ENCODE measurements at places on chromosomes 1 and 21. TPM values are rescaled to one million over a fixed set of nuclear protein-coding genes. Genes with fewer than 3 reads are reported as not detected.
A peak's percentile ranks its signal among the peaks of the same experiment; 100 is the strongest.

- peak; percentile 30 for DNase-seq
Measured at GRCh38 chr1:197272791-197273190, 4.7 kb downstream of the CRB1 start.

Gene GJB5
- polyA plus RNA-seq = 141 TPM

DNA sequence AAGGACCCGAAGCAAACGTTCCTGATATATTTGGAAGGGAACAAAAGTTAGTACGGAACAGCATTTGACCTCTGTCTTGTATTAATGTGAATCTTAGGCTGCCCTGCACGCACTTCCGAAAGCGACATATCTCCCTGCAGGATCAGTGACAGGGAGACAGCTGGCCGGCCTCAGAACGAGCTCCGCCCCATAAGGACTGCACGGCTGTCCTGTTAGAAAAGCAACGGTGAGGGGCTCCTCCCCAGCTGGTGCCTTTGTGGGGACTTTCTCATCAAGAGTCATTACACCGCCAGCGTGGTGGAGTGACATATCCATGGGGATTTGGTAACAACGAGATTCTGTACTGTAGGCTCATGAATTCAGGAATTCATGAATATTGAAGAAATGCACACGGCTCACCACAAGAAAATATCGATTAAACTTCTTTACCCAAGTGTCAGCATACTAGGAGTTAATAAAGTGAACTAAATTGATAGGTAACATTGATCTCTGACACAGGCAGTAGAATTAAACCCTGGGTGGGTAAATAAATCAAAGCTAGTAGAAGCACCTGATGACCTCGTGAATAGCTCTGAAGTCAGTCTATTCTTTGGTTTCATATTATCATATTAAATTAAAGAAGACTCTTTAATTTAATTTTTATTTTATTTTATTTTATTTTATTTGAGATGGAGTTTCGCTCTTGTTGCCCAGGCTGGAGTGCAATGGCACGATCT lies 8.1 kb upstream of the GREM2 start:
- no peak for DNase-seq

Gene SEMA6C
- polyA plus RNA-seq = 0.64 TPM

GRCh38 chr1:92203105-92203504 lies 14.6 kb upstream of the C1orf146 start:
- no peak for DNase-seq

GRCh38 chr1:175678471-175678870 lies 64.9 kb downstream of the TNR start:
- DNase-seq = no peak

DNA sequence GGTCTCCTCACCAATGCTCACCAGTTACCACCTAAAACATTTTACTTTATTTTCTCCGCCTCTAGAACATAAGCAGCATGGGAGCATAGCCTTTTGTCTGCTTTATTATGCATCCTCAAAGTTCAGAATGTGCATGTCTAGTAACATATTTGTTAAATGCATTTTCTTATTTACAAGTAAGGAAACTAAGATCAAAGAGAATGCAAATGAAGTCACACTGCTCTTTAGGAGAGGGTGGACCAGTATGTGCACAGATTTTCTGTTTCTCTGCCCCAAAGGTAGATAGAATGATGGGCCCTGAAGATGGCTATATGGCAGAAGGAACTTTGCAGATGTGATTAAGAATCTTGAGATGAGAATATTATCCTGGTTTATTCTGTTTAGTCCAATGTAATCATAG lies 9.7 kb upstream of the WARS2 start:
- no peak for DNase-seq

GRCh38 chr21:26194326-26194725 lies 23.8 kb upstream of the APP start:
- DNase-seq = no peak

Gene FAM151A
- polyA plus RNA-seq = not detected

DNA sequence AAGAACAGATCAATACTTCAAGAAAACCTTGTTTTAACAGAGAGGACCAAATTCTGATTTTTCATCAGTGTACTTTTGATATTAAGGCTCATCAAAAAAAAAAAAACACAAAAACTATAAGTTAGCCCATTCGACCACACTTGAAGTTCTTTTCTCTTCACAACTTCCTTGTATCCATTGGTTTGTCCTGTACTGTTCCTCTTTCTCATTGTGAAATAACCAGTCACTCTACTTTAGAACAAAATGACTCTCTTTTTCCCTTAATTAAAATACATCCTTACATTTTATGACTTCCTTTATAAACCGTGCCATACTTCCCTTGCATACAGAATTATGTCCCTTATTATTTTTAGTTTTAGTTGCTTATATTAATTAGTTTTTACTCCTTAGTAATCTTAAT lies 8.4 kb downstream of the QSOX1 start:
- DNase-seq = no peak

Gene HEYL
- not detected for polyA plus RNA-seq

Gene CNR2
- not detected for polyA plus RNA-seq

DNA sequence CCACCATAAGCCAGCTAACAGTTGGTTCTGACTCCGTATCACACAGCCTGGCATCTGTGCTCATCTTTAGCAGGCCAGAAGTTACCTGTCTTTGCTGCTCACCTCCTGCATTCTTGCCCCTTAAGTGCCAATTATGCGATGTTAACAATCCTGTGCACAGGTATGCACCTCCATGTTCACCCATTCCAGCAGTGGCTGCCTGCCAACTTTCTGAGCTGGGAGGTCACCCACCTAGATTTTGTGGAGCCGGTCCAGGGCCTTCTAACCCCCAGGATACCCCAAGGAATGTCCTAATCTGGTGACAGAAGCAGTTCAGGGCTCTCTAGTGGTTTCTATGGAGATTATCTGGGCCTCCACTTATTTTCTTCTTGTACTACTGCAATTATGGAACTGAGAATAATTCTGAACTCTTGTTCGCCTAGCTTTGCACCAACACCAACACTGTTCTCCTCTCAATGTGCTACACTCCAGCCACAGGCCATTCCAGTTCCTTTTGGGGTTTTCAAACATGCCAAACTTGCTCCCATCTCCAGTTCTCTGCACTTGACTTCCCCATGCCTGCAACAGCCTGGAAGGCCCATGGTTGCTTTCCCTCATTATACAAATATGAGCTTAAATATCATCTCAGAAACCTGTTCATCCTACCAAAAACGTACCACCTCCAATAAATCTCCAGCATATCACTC lies 9.0 kb downstream of the BCAR3 start:
- no peak for DNase-seq

DNA sequence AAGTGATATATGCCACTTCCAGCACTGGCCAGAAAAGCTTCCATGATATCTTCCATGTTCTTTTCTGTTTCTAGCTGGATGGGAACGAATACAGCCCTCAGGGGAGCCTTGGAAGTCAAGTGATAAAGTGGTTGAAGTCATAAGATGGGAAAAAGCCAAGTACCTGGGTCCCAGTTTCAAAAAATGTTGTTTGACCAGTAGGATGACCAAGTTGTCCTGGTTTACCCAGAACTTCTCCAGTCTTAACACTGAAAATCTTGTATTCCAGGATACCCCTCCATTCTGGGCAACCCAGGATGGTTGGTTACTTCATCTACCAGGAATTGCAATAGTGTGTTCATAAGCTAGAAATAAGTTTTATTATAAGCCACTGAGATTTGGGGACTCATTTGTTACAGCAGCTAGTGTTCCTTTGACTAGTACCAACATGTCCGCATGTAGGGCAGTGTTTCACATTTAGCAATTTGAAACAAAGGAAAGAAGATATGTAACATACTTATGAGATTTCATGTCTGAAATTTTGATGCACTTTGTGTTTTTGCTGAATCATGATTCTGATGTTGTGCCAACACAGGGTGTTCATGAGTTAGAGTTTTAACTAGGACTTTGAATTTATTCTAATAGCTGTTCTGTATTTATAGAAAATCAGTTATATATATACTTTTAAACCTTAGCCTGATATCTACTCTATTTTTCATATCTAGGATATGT lies 139.9 kb downstream of the TPR start:
- DNase-seq = peak; percentile 36

DNA sequence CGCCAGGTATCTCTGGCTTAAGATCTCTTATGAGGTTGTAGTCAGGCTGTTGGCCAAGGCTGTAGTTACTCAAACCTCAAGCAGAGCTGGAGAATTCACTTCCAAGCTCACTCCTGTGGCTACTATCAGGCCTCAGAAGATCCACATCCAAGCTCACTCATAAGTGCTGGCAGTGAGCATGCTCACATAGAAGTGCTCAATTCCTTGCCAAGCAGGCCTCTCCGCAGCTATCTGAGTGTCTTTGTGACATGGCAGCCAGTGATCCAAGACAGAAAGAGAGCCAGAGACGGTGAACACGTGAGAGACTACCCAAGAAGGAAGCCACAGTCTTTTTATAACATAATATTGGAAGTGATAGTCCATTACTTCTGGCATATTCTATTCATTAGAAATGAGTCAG lies 278.2 kb downstream of the PAPPA2 start:
- no peak for DNase-seq

- no peak for DNase-seq
Measured at GRCh38 chr1:1760715-1761114, 17.6 kb downstream of the NADK start.

DNA sequence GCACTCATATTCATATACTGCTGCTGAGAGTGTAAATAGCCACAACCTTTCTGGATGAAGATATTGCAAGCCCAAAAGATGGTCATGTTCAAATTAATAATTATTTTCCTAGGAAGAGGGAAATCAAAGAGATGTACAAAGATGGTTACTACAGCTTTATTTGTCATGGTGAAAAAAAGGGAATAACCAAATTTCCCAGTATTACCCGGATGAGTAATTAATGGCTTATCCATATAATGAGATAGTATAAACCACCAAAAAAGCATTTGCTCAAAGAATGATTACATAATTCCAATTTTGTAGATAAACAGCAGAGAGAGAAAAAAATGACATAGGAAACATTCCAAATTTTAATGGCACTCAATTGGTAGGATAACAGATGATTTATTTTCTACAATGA lies 165.6 kb downstream of the C1orf21 start:
- no peak for DNase-seq

Gene MYBPH
- not detected for polyA plus RNA-seq

Gene OR2T10
- polyA plus RNA-seq = not detected

- DNase-seq = no peak
Measured at GRCh38 chr1:197171531-197171930, 25.1 kb upstream of the ASPM start.

Gene CLIC6
- 0.03 TPM for polyA plus RNA-seq

Gene SELL
- polyA plus RNA-seq = 0.03 TPM

Gene SPRR2E
- polyA plus RNA-seq = 4.3 TPM

- no peak for DNase-seq
Measured at GRCh38 chr1:76240316-76240715, 165.8 kb downstream of the ST6GALNAC3 start.

GRCh38 chr1:245999697-246000637 lies 507.1 kb downstream of the SMYD3 start:
- no peak for DNase-seq

DNA sequence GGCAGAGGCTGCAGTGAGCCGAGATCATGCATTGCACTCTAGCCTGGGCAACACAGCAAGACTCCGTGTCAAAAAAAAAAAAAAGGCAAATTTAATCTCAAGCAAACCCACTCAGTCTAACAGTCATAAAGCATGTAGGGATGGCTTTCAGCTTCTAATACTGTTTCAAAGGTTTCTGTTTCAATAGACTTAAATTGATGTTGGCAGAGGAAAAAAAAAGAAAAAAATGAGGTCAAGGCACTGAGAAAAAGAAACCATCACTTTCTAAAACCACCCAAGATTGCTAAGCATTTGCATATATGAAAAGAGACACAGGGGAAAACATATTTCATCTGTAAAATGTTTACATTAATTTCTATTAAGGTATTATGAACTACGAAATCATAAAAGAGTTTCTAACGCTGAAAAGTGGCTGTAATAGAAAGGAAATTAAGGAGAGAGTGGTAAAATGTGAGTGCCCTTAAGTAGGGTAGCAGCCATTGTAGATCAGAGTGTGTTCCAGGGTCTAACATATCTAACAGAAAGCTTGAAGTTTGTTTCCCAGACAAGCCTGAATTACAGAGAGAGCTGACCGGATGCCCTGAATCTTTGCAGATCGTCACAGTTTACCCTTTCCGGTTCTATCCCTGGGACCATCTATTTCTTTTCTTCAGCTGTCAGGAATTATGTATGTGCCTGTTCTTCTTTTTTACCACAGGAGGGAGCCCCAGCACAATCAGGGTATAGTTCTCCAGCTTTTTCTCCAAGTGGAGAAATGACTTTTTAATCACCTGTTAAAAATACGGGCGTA lies 70.0 kb downstream of the PLD5 start:
- DNase-seq = no peak

GRCh38 chr1:110765640-110766335 lies 91.0 kb upstream of the KCNA3 start:
- DNase-seq = peak; percentile 29

- no peak for DNase-seq
Measured at GRCh38 chr1:53643881-53644390, 95.0 kb downstream of the GLIS1 start.

- DNase-seq = no peak
Measured at GRCh38 chr1:94554580-94554979, 13.0 kb upstream of the F3 start.

- DNase-seq = peak; percentile 80
Measured at GRCh38 chr1:222521299-222522104, 26.4 kb downstream of the HHIPL2 start.

- DNase-seq = no peak
Measured at GRCh38 chr21:29219165-29219770, 79.5 kb upstream of the BACH1 start.

DNA sequence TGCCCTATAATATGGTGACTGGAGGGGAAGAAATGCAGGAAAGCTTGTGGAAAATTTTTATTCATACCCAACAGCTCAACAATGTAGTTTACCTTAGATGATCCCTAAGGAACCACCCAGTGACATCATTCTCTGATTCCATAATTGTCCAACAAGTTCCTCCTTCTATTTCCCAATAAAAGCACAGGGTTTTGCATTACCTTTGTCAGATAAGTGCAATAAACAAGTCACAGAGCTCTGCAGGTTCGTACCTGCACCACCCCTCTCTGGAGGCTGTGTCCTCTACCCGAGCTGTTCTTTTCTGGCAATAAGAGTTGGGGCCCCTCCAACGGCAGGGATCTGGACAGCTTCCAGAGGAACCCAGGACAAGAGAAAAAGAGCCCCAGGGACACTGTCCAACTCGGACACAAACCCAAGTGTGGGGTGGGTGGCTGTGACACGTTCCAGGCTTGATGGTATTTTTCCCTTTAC lies 38.8 kb downstream of the RCAN1 start:
- no peak for DNase-seq

Gene GPR25
- not detected for polyA plus RNA-seq

Gene SLC44A3
- 2.1 TPM for polyA plus RNA-seq

DNA sequence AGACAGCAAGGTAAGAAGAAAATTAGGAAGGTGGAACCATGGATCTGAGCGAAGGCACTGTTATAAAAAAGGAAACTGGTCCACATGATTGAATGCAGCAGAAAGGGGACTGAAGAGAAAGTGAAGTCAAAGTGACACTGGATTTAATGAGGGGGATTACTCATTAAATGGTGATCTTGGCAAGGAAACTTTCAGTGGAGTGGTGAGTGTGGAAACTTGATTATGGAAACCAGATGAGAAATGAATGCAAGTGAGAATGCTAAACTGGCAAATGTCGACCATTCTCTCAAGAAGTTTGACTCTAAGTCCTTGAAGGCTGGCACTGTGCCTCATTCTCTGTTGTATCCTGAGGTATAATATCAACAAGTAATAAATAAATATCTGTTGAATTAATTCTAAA lies 23.3 kb downstream of the COLGALT2 start:
- DNase-seq = no peak

- DNase-seq = no peak
Measured at GRCh38 chr1:234550341-234551031, 59.5 kb downstream of the IRF2BP2 start.
